ENCODE measurements at places on chromosomes 5 and 9.

GRCh38 chr9:33778700-33779351, 16.5 kb upstream of the PRSS3 start:
- peak; percentile 36 for DNase-seq

- no peak for DNase-seq
These were observed 286.9 kb upstream of the TARS1 start for GRCh38 chr5:33153831-33154230.

- DNase-seq: no peak
These were observed 383.3 kb downstream of the OSTF1 start for GRCh38 chr9:75471549-75472114.

DNA sequence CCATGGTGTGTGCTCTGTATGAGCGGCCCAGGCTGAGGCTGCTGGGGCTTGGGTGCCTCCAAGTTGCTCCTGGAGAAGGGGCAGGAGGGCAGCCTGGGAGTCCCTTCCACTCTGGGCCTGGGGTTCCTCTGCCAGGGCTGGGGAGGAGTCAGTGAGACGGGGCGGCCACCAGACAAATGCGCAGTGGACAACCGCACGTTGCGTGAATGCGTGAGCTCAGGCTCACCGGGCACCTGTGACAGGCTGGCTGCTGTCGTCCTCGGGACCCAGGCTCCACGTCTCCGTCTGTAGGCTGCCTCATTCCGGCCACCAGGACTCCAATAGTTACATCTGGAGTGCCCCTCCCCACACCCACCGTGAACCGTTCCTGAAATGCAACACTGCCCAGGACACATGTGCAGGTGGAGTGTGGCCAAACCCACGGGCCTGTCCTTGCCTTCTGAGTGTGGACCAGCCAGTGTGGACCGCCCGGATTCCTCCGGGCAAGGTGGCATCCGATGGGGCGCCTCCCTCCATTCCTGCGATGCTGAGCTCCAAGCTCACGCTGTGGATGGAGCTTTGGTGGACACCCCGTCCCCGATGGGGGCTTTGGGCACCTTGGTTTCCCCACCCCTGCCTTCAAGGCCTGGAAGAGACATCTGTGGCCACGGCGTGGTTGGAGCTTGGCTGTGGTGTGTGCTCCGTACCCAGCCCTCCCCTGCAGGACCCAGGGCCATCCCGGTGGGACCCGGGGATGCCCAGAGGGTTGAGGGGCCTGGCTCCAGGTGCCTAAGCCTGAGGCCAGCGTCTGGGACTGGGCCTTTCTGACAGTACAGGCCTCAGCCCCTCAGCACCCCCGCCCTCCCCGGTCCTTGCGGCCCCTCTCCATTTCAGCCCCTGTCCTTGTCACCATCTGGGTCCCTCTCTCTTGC, 34.0 kb upstream of the RXRA start:
- DNase-seq: no peak

Measured in stimulated activated naive B cell treated with anti-CD40 and anti-IgM and Interleukin-4, amounts not matched to agents 10 μg/mL and 1 μg/mL and 100 μg/mL, for 72 hours (primary cell).